ENCODE measurements at places on chromosomes 13 and 19.

DNA sequence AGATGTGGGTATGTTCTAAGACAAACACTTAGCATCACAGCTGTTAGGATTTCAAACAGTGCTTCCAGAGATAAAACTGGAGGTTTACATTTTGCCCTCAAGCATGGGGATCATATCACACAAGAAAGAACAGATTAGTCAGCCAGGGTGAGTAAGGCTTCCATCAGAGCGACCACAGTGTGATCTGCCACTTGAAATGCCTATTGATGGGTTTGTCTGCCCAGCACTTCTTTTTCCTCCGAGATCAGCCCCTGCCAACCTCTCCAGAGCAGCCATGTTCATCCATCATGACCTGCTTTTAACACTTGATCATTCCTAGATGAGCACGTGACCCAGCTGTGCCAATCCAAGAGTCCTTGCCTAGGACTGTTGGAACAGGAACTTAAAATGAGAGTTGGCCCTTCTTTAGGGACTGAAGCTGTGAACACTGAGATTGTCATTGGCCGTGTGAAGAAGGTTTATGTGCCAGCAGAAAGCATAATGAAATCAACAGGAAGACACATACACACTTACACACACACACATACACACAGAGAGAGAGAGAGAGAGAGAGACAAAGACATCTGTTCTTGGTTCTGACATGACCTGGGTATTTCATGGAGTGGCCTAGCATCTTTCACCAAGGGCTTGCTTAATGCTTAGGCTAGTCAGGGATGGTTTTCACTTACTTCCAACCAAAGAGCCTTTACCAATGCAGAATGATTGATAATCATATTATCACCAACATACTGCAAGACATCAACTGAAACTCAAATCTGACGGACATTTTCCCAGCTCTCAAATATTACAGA is 5.2 kb upstream of the CEBPG start:
- peak; percentile 30 for DNase-seq

GRCh38 chr13:51879133-51879532 is 17.4 kb downstream of the CCDC70 start:
- DNase-seq: no peak

GRCh38 chr19:8039231-8039630 is 13.3 kb upstream of the CCL25 start:
- no peak for DNase-seq

- no peak for DNase-seq
Observed at GRCh38 chr19:46603195-46603637, 2.1 kb downstream of the CALM3 start.

- DNase-seq: peak; percentile 37
Observed at GRCh38 chr19:42066075-42066754, 3.8 kb downstream of the GRIK5 start.

DNA sequence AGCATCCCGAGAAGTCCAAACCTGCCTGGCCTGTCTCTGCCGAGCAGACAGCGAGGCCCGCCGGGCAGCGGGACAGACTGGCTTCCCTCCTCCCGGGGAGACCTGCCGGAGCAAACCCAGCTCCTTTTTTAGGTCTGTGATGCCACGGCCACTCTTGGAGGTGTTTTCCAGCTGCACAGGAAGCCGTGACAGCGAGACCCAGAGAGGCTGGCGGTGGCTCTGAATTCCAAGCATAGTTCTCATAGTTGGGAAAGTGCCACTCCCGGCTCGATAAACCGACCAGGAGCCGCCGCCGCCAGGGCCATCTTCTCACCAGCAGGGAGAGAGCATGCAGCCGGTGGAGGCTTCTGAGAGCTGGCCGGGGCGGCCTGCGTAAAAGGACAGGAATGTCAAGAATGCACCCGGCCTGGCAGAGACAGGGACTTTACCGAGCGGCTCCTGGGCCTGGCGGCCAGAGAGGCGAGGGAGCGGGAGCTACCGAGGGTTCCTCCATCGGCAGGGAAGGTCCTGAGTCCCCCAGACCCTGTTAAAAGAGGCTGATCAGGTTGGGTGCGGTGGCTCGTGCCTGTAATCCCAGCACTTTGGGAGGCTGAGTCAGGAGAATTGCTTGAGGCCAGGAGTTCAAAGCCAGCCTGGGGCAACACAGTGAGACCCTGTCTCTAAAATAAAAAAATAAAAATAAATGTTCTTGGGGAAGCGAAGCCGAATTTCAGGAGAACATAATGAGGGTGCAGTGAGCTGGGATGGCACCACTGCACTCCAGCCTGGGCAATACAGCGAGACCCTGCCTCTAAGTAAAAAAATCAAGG is 64.9 kb downstream of the GADD45B start:
- DNase-seq: peak; percentile 99

DNA sequence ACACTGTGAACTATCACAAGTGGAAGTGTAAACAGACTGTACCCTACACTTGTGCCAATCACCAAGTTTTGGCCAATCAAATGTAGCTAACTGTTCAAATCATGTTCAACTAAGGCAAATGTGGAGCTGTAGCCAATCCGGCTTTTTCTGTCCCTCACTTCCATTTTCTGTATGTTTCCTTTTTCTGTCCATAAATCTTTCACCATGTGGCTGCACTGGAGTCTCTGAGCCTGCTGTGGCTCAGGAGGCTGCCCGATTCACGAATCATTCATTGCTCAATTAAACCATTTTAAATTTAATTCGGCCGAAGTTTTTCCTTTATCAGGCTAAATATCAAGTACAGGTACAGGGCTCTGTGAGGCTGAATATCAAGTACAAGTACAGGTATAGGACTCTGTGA is 216.5 kb downstream of the RFC3 start:
- no peak for DNase-seq

DNA sequence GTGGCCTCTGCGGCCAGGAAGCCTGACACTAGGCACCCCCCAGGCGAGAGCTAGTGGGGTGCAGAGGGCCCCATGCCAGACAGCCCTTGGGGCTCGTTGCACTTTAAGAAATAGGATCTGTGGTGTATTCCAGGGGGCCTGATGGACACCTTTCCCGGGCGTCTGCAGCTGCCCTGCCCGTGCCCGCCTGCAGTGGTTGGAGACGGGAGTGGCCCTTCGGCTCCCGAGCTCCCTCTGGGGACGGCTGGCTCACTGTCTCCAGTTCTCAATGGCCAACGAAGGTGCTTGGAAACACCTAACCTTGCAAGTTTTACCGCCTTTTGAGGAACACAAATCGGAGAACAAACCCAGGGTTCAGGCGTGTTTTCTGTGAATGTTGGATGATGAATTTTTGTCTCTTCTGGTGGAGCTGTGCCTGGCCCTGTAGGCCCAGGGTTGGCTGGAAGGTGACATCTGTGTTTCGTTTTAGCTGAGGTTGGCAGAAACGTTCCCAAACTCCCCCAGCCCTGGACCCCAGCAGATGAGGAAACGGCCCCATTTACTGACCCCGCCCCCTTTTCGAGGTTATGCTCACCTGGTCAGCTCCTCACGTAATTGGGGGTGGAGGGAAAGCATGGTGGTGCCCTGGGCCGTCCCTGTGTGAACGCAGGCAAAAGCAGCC is 17.4 kb upstream of the NPAS1 start:
- DNase-seq: no peak

- DNase-seq: no peak
Observed at GRCh38 chr19:1094655-1094977, 559 bp downstream of the POLR2E start.

GRCh38 chr19:54041969-54042606 is 21.6 kb downstream of the VSTM1 start:
- no peak for DNase-seq

- DNase-seq: no peak
Observed at GRCh38 chr19:6833166-6833790, 54.1 kb upstream of the ADGRE1 start.

DNA sequence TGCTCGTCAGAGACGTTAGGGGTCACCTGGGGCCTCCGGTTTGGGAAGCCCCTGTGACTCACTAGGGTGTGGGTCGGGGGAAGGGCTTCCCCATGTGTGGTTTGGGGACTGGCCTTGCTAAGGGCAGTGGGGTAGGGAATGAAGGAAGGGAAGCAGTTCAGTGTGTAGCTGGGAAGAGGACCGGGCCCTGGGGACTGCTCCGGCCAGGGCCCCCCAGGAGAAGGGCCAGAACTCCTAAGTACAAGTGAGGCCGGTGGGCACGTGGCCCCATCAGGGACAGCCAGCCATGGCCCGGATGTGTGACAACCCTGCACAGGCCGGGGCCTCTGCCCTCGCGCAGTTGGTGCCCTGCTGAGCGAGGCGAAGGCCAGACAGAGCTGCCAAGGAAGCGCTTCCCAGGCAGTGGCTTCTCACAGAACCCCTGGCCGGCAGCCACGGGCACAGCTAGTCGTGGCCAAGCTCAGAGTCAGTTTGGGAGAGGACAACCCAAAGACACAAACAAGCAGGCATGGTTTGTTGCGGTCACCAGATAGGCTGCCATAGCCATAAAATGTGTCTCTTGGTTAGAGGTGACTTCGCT is 25.7 kb downstream of the TEX29 start:
- DNase-seq: no peak

DNA sequence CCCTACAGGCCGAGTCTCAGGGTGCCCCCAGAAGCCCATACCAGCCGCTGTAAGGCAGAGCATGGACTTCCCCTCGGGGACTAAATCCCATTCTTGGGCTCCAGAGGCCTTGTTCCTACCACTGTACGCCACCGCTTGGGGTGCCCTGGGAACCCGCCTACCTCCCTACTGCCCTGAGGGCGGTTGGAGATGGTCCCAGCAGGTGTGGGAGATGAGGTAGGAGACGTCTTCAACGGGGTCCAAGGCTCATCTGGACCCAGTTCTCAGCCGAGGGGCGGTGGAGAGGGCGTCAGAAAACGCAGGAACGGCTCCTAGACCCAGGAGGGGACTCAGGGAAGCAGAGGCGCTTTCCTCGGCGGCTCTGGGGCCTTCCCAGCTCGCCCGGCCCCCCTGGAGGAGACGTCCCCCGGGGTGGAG is 833 bp upstream of the ZIK1 start:
- DNase-seq: no peak

DNA sequence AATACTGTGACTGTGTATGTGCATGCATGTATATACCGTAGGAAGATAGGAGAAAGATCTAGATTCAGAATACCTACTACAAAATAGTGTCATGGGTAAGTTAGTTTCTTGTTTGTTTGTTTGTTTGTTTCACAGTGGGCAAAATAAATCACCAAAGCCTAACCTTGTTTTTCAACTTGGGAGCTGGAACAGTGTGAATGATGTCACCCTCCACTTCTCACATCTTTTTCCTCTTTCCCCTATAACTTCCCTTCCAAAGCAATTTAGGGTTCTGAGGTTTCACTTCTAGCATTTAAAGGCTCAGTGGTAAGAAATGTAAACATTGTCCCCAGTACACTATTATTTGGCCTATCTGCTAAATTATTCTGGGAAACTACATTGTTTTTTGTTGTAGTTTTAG is 5.4 kb downstream of the KCTD4 start:
- no peak for DNase-seq

GRCh38 chr13:54173996-54174395 is 1145.4 kb downstream of the OLFM4 start:
- no peak for DNase-seq

GRCh38 chr19:49689133-49690078 is at the start of gene ADM5:
TSS of gene ADM5 (plus strand) at chr19:49689594. CDS start at chr19:49689838, 244 bp downstream.
- DNase-seq: no peak

DNA sequence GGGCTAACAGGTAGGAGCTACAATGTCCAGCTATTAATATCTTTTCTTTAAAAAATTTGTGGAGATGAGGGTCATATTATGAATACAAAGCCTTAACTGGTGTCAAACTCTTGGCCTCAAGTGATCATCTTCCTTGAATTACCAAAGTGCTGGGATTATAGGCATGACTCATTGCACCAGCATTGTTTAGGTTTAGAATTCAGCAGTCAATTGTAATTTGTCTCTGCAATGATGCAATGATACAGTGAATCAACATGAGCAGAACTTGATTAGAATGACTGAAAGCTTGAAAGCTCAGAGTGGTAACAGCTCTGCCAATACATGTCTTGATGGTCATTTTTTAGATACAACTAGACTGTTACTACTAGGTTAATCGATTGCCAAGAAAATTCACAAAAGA is 752.8 kb upstream of the MIR17HG start:
- DNase-seq: peak; percentile 32

DNA sequence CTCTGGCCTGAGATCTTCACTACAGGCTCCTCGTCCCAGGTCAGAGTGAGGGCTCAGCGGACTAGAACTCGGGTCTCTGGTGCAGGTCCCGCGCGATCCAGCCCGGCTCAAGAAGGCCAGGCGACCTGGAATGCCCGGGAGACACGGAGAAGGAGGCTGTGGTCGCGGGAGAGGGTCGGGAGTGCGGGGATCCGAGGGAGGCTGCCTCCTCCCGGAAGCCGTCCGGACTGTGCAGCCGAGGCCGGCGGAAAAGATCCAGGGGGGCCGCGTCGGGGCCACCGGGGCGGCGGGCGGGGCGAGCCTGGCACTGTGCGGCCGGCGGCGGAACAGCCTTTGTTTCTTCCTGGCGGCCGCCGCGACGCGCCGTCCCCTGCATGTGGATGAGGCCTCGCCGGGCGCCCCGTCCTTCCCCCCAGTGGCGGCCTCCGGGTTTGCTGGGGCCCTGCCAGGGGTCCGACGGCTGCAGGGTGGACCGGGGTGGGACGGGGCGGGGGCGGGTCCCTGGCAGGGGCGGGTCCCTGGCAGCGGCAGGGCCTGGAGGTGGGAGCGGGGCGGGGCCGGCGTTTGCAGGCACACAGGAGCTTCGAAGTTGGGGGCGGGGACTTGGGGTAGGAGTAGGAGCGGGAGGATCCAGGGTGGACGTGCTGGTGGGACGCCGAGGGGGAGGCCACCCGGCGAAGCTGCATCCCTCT is 1.0 kb upstream of the SLC7A10 start:
- no peak for DNase-seq

Data from fibroblast of skin of back (primary cell).